ENCODE measurements at places on chromosomes 5 and 9.

- no peak for DNase-seq
Observed at GRCh38 chr5:79091064-79091463, 20.5 kb upstream of the BHMT start.

DNA sequence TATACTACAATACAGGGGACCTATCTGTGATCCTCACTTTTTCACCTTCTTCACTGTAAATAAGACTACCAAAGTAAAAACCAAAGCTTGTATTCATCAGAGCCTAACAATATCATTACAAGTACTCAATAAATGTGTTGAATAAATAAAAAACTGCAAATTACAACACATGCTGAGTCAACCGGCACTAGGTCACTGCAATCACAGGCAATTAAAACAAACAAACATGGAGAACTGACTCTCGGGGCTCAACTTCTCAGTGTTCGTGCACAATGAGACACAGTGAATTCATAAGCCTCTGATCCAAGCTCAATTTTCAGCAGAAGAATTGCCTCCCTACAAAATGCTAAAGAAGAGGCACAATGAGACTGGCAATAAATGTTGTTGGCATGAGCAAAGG, 69.2 kb downstream of the CDK5RAP2 start:
- DNase-seq: no peak

DNA sequence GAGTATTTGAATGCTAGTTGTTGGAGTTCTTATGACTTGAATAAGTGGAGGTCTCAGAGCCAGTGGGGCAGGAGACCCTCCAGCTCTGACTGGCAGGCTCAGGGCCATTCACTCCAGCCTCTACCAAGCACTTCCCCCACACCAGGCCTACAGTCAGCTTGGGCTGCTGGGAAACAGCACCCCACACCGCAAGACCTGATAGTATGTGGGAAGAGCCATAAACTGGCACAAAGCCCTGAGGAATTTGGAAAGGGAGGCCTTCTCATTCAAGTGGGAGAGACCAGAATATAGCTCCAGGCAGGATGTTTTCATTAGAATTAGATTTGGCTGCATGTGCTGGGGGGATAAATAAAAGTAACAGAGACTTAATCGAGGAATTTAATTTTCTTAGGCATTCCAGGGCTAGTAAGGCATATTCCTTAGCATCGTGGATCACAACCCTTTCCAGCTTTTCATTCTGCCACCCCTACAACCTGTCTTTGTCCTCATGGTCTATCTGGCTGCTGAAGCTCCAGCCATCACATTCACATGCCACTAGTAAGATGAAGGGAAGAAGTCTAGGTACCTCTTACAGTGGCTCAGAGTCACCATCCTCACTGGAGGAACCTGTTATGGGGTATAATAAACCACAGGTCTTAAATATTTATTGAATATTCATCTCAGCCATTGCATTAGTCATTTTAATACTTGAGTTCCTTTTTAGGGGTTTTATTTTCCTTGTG, 47.5 kb downstream of the TMOD1 start:
- DNase-seq: no peak

DNA sequence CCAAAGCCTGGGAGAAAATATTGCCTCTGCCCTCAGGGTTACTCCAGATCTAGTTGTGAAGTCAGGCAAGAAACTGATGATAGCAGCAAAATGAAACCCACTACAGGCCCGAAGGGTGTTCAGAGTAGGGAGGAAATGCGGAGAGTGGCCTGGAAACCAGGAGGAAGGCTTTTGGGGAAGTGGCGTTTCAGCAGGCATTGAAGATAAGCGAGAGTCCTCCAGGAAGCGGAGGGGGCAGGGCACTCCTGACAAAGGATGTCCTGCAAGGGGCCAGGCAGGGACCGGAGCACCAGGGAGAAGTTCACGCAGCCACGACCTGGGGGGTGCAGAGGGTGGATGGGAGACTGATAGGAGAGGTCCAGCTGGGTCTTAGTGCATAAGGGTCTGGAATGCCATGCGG, 7.8 kb upstream of the FOXI1 start:
- DNase-seq: no peak

DNA sequence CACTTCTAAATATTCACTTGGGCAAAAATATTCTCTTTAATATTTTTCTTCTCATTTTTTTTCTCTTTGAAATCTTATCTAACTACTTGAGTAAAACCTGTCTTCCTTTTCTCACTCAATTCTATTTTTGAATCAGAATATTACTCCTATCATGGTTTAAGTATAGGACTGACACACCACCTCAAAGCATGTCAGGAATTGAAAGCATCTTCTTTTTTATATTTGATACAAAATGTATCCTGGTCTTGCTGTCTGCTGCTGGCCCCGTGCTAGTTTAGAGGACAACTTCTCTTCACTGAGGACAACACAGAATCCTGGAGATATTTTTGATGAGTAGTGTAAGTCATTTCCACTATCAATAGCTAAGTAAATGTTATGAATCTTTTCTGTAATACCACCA, 383.6 kb downstream of the GADD45G start:
- DNase-seq: no peak

GRCh38 chr5:9924614-9925013, 294.5 kb upstream of the TAS2R1 start:
- DNase-seq: no peak

DNA sequence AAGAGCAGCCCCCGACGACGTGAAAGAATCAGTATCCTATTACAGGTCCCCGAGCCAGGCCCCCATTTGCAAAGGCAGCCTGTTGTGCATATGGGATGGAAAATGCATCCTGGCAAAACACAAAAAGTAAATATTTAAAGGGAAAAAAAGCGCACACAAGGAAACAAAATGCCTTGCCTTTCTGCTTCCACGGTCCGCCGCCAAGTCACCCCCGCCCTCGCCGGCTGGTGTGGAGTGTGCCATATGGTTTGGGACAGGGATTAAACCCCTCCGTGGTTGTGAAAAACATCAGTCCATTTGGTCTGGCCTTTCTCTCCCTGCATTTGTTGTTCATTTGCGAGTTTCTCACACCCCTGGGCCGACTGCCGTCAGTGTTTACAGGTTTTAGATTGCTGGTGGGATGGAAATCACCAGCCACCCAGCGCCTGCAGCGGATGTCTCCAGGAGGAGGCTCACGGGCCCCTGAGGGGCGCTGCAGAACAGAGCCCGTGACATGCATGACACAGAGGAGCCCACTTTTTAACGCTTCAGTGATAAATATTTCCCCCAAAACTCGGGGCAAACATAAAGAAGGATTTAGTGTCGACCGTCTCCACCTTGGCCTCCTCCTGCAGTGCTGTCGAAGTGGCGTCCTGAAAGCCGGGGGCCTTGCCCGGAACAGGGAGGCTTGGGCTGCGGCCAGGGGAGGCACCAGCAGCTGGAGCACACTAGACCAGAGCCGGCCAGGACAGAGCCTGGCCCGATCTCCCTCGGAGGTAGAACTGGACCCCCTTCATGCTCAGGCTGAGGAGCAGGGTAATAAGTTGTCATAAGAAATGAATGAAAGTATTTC, 161.5 kb downstream of the HSD17B3 start:
- DNase-seq: no peak

DNA sequence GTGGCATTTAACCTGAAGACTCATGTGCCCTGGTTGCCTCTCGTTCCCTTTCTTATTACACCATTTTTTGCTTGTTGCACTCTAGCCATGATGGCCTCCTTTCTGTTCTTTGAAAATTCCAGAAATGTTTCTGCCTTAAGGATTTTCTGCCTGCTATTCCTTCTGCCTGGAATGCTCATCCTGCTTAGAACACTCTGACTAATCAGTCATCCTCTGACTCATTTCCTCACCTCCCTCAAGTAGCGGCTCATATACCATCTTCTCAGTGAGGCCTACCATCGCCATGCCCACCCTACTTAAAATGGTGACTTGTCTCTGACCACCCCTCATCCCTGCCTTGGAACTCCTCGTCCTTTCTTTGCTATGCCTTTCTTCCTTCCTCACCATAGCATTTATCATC, 68.8 kb downstream of the KIF4B start:
- DNase-seq: no peak

Measured in stimulated activated CD8-positive, alpha-beta memory T cell treated with anti-CD3 and anti-CD28 coated beads, Interleukin-12 subunit alpha, Interleukin-12 subunit beta, amount 100 ng/mL, for 1 hour (primary cell).